Lung (tissue), 17 donors: ENCODE measurements at places on chromosomes 3 and 15. TPM values are rescaled to one million over a fixed set of nuclear protein-coding genes. Genes with fewer than 3 reads are reported as not detected.

GRCh38 chr3:101244212-101244575 lies 76.2 kb downstream of the IMPG2 start:
- no peaks in the 10 kb centered on the region for H3K36me3 ChIP-seq
- H3K27me3 ChIP-seq, result no peaks in the 10 kb centered on the region
- no peak overlapping the region for H3K4me3 ChIP-seq

GRCh38 chr3:116020989-116021388 lies 397.7 kb downstream of the GAP43 start:
- no peaks in the 10 kb centered on the region for H3K27me3 ChIP-seq
- DNase-seq, result no peak
- H3K4me3 ChIP-seq, result no peak overlapping the region
- no peaks in the 10 kb centered on the region for H3K4me1 ChIP-seq

- H3K4me3 ChIP-seq, result no peak overlapping the region
- no peak overlapping the region for H3K27ac ChIP-seq
- no peaks in the 10 kb centered on the region for H3K4me1 ChIP-seq
- no peak for DNase-seq
Observed at GRCh38 chr3:127371846-127372245, 84.0 kb upstream of the PRR20G start.

- no peaks in the 10 kb centered on the region for H3K27me3 ChIP-seq
- peak; percentile 36 for DNase-seq
- no peak overlapping the region for H3K4me3 ChIP-seq
- H3K36me3 ChIP-seq, result no peaks in the 10 kb centered on the region
- no peak overlapping the region for H3K27ac ChIP-seq
Observed at GRCh38 chr3:45182915-45183871, 37.0 kb upstream of the CDCP1 start.

DNA sequence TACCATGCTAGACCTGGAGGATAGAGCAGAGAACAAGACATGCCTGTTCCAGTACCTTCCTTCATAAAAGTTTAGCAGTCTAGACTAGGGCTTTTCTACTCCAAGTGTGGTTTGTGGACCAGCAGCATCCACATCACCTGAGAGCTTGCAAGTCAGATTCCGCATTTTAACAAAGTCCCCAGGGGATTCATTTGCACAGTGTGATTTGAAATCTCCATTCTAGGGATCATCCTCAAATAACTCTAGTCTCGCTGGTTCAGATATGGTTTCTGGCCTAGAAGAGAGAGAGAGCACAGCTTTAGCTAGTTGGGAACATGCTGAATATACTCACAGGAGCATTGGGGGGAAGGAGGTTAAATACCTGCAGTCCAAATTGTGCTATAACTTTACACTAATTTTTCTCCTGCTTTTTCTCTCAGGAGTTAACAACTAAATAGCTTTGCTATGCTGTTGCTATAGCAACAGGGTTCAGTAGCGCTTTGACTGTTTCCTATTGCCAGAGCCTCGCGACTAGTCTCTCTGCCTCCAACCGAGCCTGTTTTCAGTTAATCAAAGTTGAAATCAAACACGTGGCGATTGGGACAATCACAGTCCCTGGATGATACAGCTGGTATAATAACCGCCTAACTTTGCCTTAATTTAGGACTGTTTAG lies 64.0 kb upstream of the RASGRF1 start:
- H3K4me3 ChIP-seq, result no peak overlapping the region
- no peaks in the 10 kb centered on the region for H3K36me3 ChIP-seq

DNA sequence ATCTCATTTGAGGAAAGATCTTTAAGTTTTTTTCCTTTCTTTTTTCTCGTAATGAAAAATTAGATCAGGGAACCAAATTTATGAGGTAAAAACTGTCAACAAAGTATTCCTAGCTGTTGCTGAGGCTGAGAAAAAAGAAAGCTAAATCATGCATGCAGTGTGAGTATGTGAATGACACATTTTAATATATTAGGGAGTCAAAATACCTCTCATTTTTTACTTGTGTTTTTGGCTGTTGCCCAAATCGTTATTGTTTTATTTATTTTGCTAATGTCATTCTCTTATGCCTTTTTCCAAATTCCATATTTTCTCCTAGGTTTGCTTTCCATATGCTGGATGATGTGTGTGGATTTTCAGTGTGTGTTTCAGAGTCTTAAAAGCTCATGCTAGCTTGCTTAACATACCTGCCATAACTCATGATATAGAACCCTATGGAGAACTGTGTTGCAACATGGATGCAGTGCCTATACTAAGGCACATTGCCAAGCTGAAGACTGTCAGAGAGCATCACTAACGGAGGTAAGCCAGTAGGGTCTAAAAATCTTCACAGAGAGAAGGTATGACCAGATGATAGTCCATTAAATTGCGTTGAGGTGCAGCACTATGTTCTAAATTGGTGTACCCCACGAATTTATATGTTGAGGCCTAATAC lies 629.5 kb upstream of the KCNMB2 start:
- no peak overlapping the region for H3K27ac ChIP-seq
- no peaks in the 10 kb centered on the region for H3K4me1 ChIP-seq
- H3K36me3 ChIP-seq, result no peaks in the 10 kb centered on the region
- no peaks in the 10 kb centered on the region for H3K27me3 ChIP-seq

DNA sequence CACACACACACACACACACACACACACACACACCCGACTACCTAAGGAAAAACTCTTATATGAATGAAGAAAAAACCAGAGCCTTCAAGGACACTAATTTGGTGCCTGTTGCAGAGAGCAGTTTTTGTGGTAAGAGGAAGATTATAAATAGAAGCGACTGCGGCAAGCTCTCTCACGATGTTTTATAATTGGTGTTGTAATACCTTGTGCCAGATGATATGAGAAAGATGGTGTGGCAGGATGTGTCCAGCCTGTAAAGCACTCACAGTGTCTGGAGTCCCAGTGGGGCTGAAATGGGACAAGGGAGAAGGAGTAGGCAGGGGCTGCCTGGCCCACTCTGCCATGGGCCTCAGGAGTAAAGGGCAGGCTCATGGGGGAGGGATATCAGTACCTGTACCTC lies 839.9 kb downstream of the AGBL1 start:
- H3K27me3 ChIP-seq, result no peaks in the 10 kb centered on the region
- DNase-seq, result peak; percentile 43
- H3K4me3 ChIP-seq, result no peak overlapping the region
- peaks cover 5% of the 10 kb centered on the region for H3K4me1 ChIP-seq
- H3K36me3 ChIP-seq, result no peaks in the 10 kb centered on the region
- H3K27ac ChIP-seq, result peak overlapping the region; percentile 59

DNA sequence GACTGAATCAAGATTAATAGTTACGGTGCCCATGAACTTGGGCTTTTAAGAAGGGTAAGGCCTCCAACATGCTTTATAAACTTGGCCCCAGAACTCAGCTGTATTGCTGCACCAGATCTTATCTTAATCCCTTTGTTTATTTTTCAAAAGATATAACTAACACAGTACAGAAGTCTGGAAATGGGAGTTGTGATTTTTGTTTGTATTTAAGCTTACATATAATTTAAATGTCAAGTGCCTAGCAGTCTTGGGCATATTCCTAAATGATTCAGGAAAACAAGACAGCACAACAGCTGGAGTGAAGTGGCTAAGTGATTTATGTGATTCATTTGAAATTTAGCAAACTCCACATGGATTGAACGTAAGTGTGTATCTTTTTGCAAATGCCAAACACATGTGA lies 56.2 kb downstream of the NBEAL2 start:
- peak; percentile 53 for DNase-seq
- no peak overlapping the region for H3K27ac ChIP-seq
- H3K36me3 ChIP-seq, result peaks cover 36% of the 10 kb centered on the region

DNA sequence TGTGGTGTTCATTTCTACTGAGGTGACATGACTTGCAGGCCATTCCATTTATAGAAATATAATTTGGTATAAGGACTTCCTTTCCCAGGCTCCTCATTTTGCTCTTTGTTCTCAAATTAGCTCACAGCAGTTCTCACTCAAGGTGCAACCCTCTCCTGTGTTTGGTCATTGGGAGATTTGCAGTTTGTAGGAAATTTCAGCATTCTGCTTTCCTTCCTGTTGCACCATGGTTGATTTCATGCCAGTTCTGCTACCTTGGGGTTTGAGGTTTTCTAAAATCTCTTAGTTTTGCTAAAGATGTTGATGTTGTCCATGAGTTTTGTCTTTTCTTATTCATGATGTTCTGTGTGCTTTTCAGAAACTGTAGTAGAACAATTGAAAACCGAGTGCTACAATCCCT lies 65.7 kb upstream of the PROK2 start:
- H3K36me3 ChIP-seq, result no peaks in the 10 kb centered on the region
- H3K4me1 ChIP-seq, result no peaks in the 10 kb centered on the region
- H3K27ac ChIP-seq, result no peak overlapping the region
- no peak overlapping the region for H3K4me3 ChIP-seq

DNA sequence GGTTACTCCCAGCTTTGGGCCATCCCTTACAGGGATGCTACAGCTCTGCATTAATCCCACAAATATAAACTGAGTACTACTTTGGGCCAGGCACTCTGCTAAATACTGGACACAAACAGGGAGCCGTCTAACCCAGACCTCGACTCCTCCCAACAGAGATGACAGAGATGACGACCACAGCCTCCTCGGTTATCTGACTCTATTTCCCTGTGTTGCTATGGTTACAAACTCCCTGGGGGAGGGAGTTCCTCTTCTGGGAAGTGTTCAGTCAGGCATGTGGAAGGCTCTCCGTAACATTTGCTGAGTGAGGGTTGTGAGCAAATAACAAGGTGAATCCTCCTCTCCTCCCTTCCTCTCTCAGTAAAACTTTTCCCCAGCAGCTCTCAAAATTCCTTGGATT lies 6.7 kb upstream of the CMTM7 start:
- no peaks in the 10 kb centered on the region for H3K27me3 ChIP-seq
- peak; percentile 47 for DNase-seq
- no peaks in the 10 kb centered on the region for H3K36me3 ChIP-seq
- H3K27ac ChIP-seq, result no peak overlapping the region
- H3K4me1 ChIP-seq, result no peaks in the 10 kb centered on the region

DNA sequence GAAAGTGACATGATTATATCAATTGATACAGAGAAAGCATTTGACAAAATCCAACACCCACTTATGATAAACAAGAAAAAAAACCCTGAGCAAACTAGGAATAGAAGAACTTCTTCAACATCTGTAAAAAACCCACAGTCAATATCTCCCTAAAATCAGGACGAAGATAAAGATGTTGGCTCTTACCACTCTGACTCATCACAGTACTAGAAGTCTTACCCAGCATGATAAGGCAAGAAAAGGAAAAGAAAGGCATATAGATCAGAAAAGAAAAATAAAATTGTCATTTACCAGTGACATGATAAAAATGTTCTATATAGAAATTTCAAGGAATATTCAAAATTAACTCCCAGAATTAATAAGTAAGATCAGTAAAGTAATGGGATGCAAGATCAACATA lies 7.2 kb upstream of the FBXW12 start:
- H3K36me3 ChIP-seq, result no peaks in the 10 kb centered on the region
- no peaks in the 10 kb centered on the region for H3K27me3 ChIP-seq
- H3K4me3 ChIP-seq, result no peak overlapping the region
- DNase-seq, result no peak
- no peaks in the 10 kb centered on the region for H3K4me1 ChIP-seq

GRCh38 chr3:27578032-27578431 lies 93.8 kb upstream of the SLC4A7 start:
- no peaks in the 10 kb centered on the region for H3K27me3 ChIP-seq
- H3K36me3 ChIP-seq, result no peaks in the 10 kb centered on the region

GRCh38 chr3:100260081-100260684 lies 609 bp upstream of the TBC1D23 start:
- peaks cover 5% of the 10 kb centered on the region for H3K4me1 ChIP-seq
- H3K27me3 ChIP-seq, result no peaks in the 10 kb centered on the region
- H3K36me3 ChIP-seq, result no peaks in the 10 kb centered on the region

DNA sequence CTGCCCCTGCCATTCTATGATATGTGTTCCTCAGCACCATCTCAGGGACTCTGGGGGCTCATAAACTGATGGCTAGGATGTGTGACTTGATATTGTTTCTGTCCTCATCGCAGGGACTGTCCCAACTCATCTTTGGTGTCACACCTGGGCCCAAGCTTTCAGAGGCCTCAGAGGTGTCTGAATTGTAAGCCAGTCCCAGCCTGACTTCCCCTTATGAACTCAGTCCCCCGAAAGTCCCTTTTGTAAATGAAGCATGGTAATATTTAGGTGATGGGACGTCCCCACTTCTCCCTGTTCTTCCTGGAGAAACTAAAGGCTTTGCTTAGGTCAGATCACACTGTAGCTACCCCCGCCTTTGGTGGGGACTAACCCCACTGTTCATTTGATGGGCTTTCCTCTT lies 142.4 kb upstream of the TLE3 start:
- no peak for DNase-seq
- H3K4me3 ChIP-seq, result no peak overlapping the region
- H3K27ac ChIP-seq, result no peak overlapping the region
- no peaks in the 10 kb centered on the region for H3K36me3 ChIP-seq
- peaks cover 10% of the 10 kb centered on the region for H3K4me1 ChIP-seq

DNA sequence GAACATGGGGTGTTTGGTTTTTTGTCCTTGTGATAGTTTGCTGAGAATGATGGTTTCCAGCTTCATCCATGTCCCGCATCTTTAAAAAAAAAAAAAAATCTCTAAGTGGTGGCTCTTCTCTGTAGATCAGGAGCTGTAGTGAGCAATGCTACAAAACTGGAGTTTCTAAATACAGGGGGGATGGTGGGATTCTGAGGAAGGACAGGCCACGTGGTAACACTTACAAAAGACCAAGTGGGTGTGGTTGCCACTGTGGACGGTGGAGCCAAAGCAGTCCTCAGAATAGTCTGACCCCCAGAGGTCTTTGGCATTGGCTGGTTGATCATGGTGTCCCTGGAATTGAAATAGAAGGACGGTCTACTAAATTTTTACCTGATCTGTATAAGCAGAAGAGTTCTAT lies 7.7 kb downstream of the CCRL2 start:
- no peak overlapping the region for H3K27ac ChIP-seq
- no peak overlapping the region for H3K4me3 ChIP-seq
- no peaks in the 10 kb centered on the region for H3K36me3 ChIP-seq
- DNase-seq, result no peak
- H3K4me1 ChIP-seq, result no peaks in the 10 kb centered on the region

GRCh38 chr3:126389112-126389793 lies 5.5 kb upstream of the CFAP100 start:
- peak; percentile 94 for DNase-seq
- H3K4me3 ChIP-seq, result no peak overlapping the region
- no peaks in the 10 kb centered on the region for H3K4me1 ChIP-seq
- H3K27ac ChIP-seq, result peak overlapping the region; percentile 87

GRCh38 chr3:28348265-28348628 lies 274 bp upstream of the ZCWPW2 start:
- H3K36me3 ChIP-seq, result peaks cover 7% of the 10 kb centered on the region
- no peak for DNase-seq
- peak overlapping the region; percentile 99 for H3K27ac ChIP-seq
- no peaks in the 10 kb centered on the region for H3K4me1 ChIP-seq
- no peaks in the 10 kb centered on the region for H3K27me3 ChIP-seq

Gene GOLGA6L7
- not detected for polyA plus RNA-seq

Gene CEP63
- 12.4 TPM for polyA plus RNA-seq

Gene CCDC191
- polyA plus RNA-seq, result 3.5 TPM

Gene FSIP1
- 0.35 TPM for polyA plus RNA-seq

Gene GPR62
- not detected for polyA plus RNA-seq

Gene CD96
- 1.9 TPM for polyA plus RNA-seq
